GM10248 (cell line): ENCODE measurements at places on chromosomes 2 and 18.

DNA sequence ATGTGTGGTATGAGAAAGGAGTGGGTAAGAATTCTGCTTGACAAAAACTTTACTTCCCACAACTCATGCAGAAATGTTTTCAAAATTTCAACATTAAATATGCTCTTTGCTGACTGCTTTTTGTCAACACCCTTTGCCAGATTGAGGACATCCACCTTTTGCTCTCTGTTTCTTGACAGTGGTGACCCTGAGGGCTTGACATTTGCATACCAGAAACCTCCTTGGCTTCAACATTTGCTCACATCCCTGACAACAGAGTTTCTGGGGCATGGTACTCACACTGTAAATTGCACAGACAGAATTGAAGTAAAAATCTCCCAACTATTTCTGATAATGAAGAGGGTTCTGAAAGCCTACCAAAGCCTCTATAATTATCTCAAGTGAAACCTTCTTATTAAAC lies 95.7 kb downstream of the RND3 start:
- no peak for DNase-seq

GRCh38 chr2:161233858-161234431 lies 73.7 kb downstream of the TANK start:
- no peak for DNase-seq

GRCh38 chr18:26488417-26489009 lies 59.8 kb downstream of the KCTD1 start:
- DNase-seq = no peak

DNA sequence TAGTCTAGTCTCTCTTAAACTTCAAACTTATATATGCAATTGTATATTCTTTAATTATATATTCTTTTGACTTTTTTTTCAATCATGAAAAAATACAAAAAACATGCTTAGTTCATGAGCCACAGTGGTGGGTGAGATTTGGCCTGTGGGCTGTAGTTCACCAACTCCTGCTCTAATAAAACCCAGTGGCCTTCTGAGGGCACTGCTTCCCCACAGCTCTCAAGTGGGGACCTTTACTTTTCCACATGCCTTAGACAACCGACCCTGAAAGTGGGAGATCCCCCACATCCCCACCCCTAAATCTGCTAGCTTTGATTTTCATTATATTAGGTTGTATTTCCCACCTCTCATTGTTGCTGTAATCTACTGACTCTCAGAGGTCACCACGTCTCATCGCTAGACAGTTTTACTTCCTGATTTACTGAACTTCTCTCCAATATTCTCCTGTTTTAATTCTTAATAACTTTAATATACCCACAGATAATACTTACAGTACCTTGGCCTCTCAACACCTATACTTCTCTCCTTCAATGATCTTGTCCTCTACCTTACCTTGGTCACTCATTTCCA lies 57.3 kb downstream of the ROCK1 start:
- no peak for DNase-seq

DNA sequence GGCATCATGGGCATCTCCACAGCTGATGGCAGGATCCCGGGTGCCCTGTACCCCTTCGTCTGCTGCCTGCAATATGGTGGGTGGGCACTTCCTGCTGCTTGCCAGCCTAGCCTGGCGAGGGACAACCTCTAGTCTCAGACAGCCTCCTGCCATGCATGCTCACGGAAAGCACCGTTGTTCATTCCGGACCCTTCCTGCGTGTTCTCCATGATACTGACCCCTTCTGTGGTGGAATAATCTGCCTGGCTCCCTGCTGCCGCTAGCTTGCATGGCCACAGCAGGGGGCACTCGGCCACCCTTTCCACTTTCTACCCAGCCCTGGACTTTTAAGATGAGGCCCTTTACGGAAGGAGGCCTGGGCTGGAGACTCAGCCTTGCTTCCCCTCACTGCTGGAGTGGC lies 12.0 kb downstream of the PCARE start:
- DNase-seq = no peak

- DNase-seq = no peak
These were observed 133.7 kb upstream of the HNRNPA3 start for GRCh38 chr2:177078855-177079254.

DNA sequence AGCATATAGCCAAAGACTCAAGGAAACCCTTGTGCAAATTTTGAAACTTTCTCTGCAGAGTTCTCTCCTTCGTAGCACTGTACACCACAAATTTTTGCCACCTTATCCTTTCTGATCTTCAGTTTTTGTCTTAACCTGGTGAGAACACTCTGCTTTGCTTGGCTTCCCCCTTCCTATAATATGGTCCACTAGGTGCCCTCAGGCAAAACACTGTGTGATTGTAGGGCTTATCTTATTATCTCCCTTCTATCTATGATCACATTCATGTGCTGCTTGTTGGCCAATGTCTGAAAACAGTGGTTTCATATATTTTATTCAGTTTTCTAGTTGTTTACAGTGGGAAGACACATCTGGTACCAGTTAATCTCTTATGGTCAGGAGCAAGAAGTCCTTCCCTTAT lies 111.1 kb downstream of the MTX2 start:
- DNase-seq = no peak

- DNase-seq = peak; percentile 26
These were observed 26.9 kb downstream of the C18orf63 start for GRCh38 chr18:74342416-74343043.

DNA sequence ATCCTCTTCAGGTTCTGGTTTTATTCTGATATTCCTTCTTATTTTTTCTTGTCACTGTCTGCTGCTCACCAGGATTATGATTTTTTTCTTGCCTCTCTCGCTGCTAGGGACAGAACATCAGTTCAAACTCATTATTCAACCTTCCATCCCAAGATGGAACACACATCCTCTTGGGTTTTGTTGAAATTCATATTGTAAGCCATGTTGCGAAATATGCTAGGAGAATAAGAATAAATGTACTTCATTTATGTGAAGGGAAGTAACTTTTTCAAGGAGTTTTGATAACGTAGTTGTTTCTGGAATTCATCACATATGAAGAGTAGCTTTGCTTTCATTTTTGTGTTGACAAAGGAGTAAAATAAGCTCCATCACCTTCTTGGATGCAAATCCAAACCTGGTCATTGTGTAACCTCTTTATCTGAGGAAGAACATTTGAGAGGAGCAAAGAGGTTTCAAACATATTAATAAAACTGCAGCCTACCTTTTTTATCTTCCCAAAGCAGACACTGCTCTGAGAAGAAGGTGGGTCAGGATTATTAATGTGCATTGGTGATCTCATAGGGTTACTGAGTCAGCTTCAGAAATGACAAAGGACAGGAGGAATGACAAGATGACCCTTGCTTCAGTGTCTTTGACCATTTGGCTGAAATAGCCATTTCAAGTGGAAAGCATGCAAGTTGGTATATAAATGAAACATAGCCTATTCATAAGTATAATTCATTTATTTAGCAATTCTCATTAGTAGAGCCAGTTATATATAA lies 280.0 kb downstream of the GULP1 start:
- no peak for DNase-seq
